ENCODE measurements at places on chromosomes 7 and 10.

GRCh38 chr10:122352817-122353525 lies 21.5 kb upstream of the PLEKHA1 start:
- DNase-seq: no peak

DNA sequence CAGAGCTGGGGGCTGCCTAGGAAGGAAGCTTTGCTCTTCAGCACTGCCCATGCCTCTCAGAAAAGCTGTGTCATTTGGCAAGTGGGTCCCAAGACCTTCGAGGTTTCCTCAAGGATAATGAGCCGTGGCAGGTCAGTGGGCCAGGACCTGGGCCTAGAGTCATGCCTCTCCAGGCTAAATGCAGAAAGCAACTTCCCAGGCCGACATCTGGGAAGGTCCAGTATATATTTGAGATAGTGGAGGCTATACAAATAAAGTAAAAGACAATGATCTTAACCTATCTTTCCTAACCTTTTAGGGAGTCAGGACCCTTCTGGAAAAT lies 2.4 kb upstream of the HOXA10 start:
- DNase-seq: no peak

DNA sequence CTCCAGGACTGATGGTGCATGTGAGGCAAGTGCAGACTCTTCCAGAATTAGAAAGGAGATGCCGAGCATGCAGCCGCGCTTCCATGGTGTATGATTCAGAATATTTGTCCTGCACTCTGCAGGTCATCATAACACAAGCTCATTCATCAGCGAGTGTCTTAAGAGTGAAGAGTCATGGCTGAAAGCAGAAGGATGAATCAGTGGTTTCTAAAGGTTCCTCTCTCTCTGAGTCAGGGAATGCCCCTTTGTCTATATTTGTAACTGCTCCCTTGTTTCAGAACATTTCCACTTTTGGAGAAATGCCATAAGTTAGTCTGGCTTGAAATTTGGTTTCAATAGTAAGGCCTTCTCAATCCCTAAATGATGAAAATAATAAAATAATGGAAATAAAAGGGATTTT lies 52.3 kb downstream of the HECW1 start:
- DNase-seq: no peak

- no peak for DNase-seq
Measured at GRCh38 chr7:28276298-28276697, 95.7 kb upstream of the JAZF1 start.

DNA sequence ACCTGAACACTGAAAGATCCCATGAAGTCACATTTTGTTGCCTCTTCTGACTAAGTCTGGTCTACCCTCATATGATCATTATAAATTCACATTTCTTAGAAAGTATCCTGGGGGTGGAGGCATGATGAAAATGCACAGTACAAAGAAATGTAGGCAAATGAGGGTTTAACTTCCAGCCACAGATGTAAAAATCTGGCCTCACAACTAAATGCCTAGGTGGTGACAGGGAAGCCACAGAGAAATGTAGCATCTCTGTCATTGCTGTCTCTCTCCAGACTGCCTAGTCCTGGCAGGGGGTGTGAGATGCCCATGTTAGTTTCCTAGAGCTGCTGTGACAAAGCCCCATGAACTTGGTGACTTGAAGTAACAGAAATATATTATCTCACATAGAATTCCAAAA lies 395.9 kb downstream of the SORCS3 start:
- DNase-seq: no peak

DNA sequence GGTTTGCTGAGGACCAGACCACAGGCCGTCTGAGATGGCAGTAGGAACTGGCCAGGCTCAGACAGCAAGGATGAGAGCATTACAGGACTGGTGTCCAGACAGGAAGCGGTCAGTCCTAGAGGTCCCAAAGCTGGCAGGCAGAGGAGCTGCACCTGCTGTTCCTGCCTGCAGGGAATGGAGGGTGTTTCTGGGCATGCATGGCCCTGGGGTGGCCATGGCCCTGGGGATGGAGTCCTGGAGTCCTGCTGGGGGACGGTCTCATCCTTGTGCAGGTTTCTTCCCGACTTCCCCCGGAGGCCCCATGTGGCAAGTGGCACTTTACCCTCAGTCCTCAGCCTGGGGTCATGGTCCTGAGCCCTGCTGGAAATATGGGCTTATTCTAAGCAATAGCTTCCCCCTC lies 274.9 kb upstream of the ADARB2 start:
- no peak for DNase-seq

DNA sequence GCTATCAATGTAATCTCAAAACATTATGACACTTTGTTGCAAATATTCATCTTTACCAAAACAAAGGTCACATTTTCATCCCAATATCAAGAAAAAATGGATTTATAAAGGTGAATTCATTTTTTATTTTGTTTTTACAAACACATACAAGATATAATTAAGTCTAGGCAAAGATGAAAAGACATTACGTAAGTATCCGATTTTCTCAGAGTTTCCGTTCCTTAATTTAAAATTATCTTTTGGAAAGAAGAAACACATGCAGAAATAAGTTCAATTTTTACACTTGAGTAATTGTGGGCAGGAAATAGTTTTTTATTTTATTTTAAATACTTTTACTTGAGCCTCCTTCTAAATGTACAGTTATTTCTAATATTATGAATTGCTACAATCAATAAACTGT lies 24.6 kb downstream of the RTKN2 start:
- no peak for DNase-seq

DNA sequence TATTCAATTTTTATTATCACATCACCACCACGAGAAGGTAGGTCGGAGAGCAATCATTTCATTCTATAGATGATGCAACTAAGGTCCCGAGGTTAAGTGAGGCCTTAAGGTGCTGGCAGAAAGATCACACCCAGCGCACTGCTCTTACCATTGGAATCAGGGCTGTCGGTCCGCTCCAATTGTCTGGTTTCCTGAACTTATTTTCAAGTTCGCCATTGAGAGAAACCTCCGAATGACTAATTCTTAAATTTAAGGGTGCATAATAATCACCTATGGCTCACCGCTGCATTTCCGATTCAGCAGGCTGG lies 625 bp upstream of the GSTO2 start:
- DNase-seq: no peak

- DNase-seq: no peak
Measured at GRCh38 chr7:156368053-156368843, 272.3 kb upstream of the RNF32 start.

- DNase-seq: no peak
Measured at GRCh38 chr7:28961972-28962371, 3.8 kb upstream of the TRIL start.

DNA sequence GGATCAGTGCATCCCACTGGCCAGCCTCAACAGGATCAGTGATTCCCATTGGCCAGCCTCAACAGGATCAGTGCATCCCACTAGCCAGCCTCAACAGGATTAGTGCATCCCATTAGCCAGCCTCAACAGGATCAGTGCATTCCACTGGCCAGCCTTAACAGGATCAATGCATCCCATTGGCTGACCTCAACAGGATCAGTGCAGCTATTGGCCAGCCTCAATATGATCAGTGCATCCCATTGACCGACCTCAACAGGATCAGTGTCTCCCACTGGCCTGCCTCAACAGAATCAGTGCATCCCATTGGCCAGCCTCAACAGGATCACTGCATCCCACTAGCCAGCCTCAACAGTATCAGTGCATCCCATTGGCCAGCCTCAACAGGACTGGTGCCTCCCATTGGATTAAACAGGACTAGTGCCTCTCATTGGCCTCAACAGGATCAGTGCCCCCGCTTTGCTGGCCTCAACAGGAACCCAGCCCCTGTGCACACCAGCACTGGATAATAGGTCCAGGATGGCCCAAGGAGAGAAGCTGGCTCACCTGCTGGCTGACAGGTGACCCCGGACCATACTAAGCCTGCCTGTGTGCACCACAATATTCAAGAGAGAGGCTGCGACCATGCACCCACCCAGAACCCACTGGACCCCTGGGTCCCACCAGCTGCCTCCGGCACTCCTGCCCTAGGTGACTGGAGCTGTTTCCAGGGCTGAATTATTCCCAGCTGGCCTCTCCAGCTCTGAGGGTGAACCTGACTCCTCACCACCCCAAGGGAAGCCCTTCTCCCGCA lies 59.9 kb downstream of the PDGFA start:
- DNase-seq: no peak

- no peak for DNase-seq
Measured at GRCh38 chr7:98852826-98853225, 17.0 kb downstream of the TMEM130 start.

DNA sequence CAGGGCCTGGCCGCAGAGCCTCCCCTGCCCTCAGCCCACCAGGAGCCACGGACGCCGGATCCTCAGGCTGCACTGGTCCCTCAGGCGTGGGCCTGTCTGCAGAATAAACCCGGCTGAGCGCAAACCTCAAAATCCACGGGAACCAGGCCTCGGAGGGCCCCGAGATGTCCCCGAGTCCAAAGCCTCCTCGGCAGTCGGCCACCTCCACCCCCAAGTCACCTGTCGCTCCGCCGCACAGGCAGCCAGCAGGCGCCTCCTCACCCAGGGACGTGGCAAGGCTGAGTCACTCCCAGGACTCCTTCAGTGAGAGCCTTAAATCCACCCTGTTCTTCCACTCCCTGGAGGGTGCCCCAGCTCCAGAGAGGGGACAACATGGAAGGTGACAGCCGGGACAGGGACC lies 33.2 kb downstream of the STK32C start:
- DNase-seq: no peak

GRCh38 chr10:68462536-68462935 lies 9.2 kb downstream of the DNA2 start:
- DNase-seq: no peak

DNA sequence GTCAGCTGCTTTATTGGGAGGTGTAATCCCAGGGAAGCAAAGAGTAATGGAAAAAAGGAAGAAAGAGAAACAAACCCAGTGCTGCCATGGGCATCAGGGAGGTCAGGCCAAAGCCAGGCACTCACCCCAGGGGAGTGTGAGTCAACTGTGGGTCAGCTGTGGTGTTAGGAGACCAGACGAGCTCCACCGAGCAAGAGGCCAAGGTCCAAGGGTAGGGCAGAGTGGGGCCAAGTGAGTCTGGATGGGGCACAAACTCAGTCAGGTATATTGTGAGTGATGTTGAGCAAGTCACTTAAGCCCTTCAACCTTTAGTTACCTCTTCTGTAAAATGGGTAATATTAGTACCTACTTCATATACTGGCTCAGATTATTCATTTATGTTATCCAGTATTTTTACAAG lies 30.4 kb upstream of the CDK13 start:
- DNase-seq: no peak

GRCh38 chr10:5364374-5364773 lies 392 bp upstream of the UCN3 start:
- no peak for DNase-seq

DNA sequence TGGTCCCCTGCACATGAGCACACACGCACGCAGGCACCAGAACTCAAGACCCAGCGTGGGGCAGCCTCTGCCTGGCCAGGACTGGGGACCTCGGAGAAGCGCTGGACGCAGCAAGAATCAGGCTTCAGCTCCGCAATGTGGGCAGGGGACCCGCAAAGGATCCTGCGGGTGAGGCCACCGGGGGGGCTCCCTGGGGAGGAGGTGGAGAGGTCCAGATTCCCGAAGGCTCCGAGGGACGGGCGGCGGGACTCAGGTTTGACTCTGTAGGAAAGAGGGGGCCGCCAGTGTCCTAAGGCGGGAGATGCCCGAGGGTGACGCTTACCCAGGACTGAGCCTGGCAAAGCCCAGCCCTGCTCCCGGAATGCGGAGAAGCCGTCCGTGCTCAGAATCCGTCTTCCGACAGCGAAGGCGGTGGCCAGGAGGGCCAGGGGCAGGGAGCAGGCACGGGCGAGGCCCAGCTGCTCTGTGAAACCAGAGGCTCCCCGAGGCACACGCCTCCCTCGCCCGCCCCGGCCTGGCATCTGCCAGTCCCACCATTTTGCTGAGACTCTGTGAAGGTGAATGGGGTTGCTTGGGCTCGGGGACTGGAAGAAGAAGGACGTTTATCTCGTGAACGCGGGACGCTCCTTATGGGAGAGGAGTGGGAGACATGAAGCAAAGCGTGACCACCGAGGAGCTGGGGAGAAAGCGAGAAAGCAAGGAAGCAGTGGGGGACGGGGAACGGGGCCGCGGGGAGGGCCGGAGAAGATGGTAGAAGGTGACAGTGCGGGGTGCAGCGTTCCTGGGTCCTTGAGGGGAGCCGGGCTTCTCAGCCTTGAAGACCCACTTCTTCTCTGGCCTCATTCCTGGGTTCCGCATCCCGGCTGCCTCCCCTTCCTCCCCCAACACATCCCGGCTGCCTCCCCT lies 489.2 kb downstream of the PTPRN2 start:
- DNase-seq: no peak

DNA sequence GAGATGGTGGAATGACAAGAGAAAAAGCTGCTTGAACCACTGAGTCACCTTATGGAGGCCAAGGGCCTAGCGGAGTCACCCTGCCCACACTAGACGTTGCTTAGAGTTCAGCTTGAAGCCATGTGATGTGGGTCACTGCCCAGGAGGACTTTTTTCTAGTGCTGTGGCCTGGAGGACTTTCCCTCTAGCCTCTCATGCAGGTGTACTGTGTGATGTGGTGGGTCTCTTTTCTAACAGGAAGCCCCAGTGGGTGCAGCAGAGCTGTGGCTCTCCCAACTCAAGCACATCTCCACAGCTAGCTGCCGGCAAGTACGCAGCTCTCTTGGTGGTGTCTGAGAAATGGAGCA lies 13.6 kb downstream of the POR start:
- no peak for DNase-seq

DNA sequence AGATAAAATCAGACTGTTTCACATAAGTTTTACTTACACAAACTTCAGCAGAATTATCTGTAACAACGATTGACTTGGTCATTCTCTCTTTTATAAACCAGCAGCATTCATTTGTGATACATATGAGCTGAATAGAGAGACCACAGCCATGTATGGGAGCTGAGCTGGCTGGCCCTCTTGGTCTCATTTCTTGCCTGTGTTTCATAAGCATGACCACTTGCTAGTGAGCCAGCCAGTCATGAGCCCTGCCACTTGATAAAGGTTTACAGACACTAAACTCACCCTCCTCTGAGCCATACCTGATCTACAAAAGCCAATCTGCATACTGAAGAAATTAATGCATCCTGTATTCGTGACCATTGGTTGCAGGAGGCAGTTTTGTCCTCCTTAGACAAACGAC lies 82.1 kb downstream of the PKD1L1 start:
- DNase-seq: no peak
